ENCODE measurements at places on chromosomes 7 and 10. TPM values are rescaled to one million over a fixed set of nuclear protein-coding genes. Genes with fewer than 3 reads are reported as not detected.

DNA sequence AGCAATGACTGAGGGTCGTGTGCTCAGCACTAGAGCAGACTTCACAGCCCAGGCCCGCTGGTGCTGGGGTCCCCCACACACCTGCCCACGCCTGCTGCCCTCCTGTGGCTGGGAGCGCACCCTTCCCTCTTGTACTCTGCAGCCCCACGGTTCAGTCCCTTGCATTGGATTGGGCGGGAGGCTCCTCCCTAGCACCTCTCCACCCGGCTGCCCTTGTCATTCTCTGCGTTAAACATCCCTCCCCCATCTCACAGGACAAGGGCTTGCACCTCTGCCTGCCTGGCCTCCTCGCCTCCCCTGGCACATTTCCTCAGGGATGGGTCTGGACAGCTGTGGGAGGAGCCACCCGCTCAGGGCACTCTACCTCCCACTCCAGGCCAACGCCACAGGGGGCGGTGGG is 68.6 kb downstream of the ALOX5 start:
- H3K4me1 ChIP-seq, result peaks cover 2% of the 10 kb centered on the region
- no peak overlapping the region for H3K27ac ChIP-seq
- DNase-seq, result no peak
- H3K4me3 ChIP-seq, result no peak overlapping the region
- H3K36me3 ChIP-seq, result no peaks in the 10 kb centered on the region

GRCh38 chr10:112375721-112376395 is 1.9 kb downstream of the ACSL5 start:
- peak; percentile 47 for DNase-seq
- peak overlapping the region; percentile 98 for H3K4me3 ChIP-seq
- peak overlapping the region; percentile 100 for H3K27ac ChIP-seq
- H3K36me3 ChIP-seq, result peaks cover 27% of the 10 kb centered on the region
- peaks cover 47% of the 10 kb centered on the region for H3K4me1 ChIP-seq

The HTR7 gene
- total RNA-seq, result not detected

DNA sequence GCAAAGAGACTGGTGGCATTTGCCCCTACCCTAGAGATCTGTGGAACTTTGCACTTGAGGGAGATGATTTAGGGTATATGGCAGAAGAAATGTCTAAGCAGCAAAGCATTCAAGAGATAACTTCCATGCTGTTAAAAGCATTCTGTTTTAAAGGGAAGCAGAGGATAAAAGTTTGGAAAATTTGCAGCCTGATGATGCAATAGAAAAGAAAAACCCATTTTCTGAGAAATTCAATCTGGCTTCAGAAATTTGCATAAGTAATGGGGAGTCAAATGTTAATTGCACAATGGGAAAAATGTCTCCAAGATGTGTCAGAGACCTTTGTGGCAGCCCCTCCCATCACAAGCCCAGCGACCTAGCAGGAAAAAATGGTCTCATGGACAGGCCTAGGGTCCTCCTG is 361.7 kb downstream of the ANKRD7 start:
- no peak overlapping the region for H3K4me3 ChIP-seq
- H3K27me3 ChIP-seq, result no peaks in the 10 kb centered on the region
- no peaks in the 10 kb centered on the region for H3K4me1 ChIP-seq
- H3K36me3 ChIP-seq, result no peaks in the 10 kb centered on the region
- no peak overlapping the region for H3K27ac ChIP-seq

The CYP3A7 gene
- not detected for total RNA-seq

GRCh38 chr7:122651451-122651850 is 47.5 kb downstream of the RNF133 start:
- no peaks in the 10 kb centered on the region for H3K4me1 ChIP-seq
- H3K4me3 ChIP-seq, result no peak overlapping the region
- no peak for DNase-seq
- no peaks in the 10 kb centered on the region for H3K27me3 ChIP-seq

DNA sequence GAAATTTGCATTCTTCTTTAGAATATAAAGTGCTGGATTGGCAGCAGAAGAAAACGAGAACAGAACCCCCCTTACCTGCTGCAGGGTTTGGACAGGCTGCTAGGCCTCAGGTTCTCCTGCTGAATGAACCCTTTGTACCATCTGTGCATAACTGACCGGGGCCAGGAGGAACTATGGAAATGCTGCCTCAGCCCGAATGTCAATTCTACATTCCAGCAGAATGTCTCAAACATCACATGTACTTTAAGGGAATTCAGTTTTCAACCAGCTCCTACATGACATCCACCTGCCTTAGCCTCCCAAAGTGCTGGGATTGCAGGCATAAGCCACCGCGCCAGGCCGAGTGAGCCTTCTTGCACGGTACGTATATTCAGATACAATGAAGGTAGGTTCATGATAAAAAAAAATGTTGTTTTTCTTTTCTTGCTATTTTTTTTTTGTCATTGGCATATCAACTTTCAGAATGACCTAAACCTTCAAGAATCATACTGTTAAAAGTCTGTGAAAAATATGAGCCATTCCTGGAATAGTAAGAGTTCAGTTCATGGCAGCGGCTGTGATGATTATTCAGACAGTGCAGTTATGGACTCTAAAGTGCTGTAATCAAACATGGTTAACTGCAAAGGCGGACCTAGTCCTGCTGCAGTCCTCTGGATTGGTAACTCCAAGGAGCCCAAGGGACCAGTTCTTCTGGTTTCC is 84.4 kb upstream of the TNS3 start:
- no peak overlapping the region for H3K27ac ChIP-seq
- DNase-seq, result no peak
- H3K4me1 ChIP-seq, result no peaks in the 10 kb centered on the region
- H3K4me3 ChIP-seq, result no peak overlapping the region

- no peaks in the 10 kb centered on the region for H3K36me3 ChIP-seq
- H3K27ac ChIP-seq, result no peak overlapping the region
- no peaks in the 10 kb centered on the region for H3K27me3 ChIP-seq
- DNase-seq, result no peak
Measured at GRCh38 chr7:122482212-122482611, 177.7 kb upstream of the FEZF1 start.

All from activated T-helper 2 cell treated with anti-CD3 and anti-CD28 coated beads, Interferon-gamma antibody, Interleukin-2, Interleukin-4, amounts not matched to agents 10 μg/mL and 5 μg/mL and 100 μg/mL, durations not matched to agents 14 hours and 24 hours and 36 hours (primary cell).